ENCODE measurements at places on chromosomes 4 and X.

DNA sequence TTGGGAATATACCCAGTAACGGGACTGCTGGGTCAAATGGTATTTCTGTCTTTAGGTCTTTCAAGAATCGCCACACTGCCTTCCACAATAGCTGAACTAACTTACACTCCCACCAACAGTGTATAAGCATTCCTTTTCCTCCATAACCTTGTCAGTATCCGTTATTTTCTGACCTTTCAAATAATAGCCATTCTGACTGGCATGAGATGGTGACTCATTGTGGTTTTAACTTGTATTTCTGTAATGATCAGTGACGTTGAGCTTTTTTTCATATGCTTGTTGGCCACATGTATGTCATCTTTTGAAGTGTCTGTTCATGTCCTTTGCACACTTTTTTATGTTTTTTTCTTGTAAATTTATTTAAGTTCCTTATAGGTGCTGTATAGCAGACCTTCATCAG, 81.2 kb downstream of the ADAM29 start:
- peak; percentile 19 for DNase-seq

DNA sequence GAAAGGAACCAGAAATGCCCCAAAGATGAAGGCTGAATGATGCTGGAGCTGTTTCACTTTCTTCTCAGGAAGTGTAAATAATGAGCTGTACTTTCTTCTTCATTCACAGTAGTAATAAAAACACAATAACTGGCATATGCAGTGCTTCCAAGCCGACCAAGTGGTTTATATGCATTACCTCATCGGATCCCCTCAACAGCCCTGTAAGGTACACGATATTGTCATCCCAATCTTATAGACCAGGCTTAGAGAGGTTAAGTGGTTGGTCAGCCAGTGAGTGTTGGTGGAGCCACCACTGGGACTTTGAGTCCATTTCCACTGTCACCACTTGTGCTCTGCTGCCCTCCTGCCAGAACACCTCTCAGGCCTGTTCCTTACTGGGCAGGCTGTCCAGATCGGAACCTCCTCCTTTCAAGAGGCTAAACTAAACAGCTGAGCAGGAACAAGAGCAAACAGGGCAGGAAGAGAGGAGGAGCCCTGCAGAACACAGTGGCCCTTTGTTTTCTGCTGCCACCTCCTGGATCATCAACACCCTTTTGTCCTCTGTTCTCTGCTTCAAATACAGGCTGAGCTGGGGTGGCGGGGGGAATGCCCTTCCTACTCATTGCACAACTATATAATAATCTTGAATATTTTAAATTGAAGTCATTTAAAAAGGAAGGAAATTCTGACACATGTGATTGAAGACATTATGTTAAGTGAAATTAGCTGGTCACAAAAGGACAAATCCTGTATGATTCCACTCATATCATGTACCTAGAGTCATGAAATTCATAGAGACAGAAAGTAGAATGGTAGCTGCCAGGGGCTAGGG, 112.5 kb upstream of the ATP6AP2 start:
- DNase-seq: peak; percentile 14

- peak; percentile 2 for DNase-seq
Measured at GRCh38 chrX:5236096-5236495, 992.6 kb downstream of the NLGN4X start.

DNA sequence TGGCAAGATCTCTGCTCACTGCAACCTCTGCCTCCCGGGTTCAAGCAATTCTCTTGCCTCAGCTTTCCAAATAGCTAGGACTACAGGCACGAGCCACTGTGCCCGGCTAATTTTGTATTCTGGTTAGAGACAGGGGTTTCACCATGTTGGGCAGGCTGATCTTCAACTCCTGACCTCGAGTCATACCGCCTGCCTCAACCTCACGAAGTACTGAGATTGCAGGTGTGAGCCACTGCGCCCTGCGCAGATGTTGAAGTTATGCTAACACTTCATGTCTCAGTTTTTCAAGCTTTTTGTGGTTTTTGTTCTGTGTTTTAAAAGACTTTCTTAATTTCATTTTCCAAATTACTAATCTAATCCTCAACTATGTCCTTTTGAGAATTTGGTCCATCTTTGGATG, 154.4 kb upstream of the TLL1 start:
- DNase-seq: no peak

DNA sequence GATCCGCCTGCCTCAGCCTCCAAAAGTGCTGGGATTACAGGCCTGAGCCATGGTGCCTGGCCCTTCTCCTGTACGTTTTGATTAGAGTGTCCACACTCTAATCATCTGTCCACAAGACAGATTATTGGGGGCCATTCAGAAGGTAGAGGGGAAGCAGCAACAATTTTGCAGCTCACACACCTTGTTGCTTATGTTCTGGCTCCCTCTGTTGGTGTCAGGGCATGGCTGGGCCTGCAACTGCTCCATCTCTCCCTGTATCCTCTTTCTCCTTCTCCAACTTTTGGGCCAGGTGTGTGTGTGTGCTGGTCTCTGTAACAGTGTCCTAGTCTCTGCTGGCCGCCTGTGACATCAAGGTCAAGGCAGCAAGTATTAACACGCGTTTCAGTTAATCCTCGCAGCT, 125.5 kb upstream of the MBNL3 start:
- no peak for DNase-seq

Measured in fibroblast of skin of back (primary cell).